ENCODE measurements at places on chromosomes 2 and 18.

DNA sequence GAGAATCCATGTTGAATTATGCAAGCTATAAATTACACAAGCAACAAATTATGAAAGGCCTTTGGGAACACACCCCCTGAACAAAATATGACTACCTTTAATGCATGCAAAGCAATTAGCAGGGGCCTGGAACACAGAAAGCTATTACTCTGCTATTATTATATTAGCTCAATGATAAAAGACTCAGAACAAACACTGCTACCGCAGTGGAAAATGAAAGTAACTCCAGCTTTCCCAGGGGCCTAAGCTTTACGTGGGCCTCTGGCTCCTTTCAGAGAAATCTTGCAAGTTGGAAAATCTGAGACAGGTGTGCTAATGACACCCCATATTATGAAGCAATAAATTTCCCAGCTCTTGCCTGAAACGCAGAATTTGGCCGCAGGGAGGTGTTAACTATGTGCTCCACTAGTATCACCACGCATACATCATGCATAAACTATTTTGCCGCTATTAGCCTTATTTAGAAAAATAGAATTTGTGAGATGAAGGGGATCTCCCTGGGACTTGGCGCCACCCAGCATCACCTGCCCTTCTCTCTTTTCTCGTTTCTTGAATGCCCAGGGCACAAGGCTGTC is 321.6 kb upstream of the LYPD1 start:
- DNase-seq, result no peak

GRCh38 chr18:25125680-25126079 is 226.3 kb downstream of the ZNF521 start:
- DNase-seq, result no peak

DNA sequence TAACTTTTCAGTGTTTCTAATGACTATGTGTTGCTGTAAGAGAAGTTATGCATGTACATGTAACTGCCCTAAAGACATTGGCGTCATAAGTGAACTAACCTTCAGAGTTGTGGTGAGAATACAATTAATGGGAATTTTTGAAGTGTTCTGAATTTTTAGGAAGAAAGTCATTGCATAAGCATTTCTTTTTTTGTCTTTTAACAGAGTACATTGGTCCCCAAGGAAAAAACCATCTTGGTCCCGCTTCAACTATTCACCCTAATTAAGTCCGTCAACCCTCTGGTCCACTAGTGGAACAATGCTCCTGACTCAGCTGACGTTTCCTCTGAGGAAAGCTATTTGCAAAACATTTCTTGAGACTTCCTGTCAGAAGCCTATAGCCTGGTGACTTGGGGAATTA is 41.1 kb upstream of the VIT start:
- no peak for DNase-seq

- no peak for DNase-seq
Observed at GRCh38 chr2:177641331-177641730, 248.8 kb downstream of the AGPS start.

DNA sequence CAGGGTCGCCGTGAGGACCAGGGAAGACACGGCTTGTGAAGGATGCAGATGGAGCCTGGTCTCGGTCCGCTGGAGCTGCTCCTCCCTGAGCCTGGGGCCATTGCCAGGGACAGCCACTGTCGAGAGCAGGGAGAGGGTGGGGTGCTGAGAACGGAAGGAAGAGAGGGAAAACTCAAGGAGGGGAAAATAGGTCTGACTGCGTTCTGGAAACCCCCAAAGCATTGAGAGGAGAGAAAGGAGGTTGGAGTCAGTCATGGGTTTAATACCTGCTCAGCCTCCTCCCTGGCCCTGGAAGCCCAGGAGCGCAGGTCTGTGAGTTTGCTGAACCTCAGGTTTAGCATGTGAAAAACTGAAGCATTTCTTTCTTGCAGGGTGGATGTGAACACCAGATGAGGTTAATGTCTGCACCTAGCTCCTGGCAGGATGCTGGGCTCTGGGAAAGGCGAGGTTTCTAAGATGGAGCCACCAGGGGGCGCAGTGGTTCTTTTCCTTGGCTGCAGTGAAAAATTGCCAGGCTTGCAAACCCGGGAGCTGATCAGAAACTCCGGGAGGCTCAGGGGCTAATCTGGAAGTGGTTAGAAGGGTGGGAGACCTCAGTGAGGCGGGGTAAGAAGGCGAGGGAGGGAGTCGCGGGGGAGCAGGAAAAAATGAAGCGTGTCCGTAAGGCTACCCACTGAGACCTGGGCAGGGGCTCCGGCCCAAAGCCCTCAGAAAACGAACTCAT is 33.6 kb upstream of the RNF149 start:
- DNase-seq, result peak; percentile 57

DNA sequence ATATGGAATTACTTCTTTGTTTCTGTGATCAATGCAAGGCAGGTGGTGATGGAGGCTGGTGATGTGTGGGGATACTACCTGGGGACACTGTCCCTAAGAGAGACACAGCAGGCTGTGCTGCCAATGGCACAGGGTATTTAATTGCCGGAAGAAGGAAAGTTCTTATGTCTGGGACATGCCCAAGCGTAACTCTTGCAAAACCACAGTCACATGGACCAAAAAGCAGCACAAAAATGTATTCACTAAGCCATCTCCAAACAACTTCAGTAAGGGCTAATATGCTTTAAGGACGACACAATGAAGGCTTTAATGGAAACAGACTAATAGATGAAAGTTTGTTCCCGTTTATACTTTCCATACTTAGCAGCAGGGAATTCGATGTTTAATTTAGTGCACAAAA is 49.7 kb upstream of the AP1S3 start:
- no peak for DNase-seq

DNA sequence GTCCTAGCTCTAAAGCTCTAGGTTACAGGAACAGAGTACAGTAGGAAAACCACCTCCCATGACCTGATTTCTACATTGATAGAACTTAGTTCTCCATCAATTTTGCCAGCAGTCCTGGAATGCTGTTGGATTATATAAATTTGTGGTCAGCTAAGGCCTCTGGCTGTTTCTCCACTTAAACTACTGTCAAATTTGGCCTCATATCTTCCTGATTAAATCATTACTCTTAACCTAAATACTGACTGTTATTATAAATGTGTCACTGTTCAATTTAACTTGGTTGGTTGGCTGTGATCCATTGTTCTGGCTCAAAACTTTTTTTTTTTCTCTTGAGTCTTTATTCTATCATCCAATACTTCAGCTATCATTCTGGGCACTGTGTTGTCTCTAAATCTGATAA is 71.2 kb downstream of the TGFA start:
- no peak for DNase-seq

GRCh38 chr18:59265246-59265973 is 7.8 kb downstream of the RAX start:
- DNase-seq, result no peak

DNA sequence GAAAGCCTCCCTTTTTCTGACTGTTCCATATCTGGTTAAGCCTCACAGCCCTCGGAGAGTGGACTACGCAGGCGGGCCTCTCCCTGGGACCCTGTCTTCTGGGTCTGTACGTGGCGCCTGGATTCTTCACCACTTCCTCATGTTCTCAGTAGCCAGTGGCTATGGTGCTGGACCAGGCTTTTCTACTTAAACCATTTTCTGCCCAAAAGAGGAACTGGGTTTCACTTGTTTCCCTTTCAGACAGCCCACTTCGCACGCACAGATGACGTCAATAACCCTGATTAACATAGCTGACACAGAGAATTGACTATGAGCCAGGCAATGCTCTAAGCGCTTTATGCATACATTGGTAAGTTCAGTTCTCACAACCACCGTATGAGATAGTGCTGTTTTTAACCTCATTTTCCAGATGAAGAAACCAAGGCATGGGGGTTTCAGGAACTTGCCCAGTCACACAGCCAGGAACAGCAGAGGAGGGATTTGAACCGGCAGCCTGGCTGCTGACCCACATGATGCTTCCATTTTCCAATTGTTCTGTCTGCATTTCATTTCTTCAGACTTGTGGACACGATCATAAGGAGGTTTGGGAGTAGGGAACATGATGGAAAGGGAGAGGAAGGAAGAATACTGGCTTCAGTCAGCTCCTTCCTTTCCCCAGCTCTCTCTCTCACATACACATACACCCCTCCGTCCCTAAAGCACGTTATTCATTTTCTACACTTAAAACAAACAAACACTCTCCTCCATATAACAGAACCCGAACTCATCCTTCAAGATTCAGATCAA is 41.7 kb downstream of the MYOM1 start:
- no peak for DNase-seq

- no peak for DNase-seq
Observed at GRCh38 chr2:86372641-86373502, 35.4 kb upstream of the REEP1 start.

- DNase-seq, result no peak
Observed at GRCh38 chr2:113238871-113239839, 39.6 kb downstream of the PAX8 start.

GRCh38 chr2:7852546-7852945 is 829.3 kb upstream of the ID2 start:
- no peak for DNase-seq

GRCh38 chr2:16958266-16958665 is 292.6 kb upstream of the CYRIA start:
- no peak for DNase-seq

DNA sequence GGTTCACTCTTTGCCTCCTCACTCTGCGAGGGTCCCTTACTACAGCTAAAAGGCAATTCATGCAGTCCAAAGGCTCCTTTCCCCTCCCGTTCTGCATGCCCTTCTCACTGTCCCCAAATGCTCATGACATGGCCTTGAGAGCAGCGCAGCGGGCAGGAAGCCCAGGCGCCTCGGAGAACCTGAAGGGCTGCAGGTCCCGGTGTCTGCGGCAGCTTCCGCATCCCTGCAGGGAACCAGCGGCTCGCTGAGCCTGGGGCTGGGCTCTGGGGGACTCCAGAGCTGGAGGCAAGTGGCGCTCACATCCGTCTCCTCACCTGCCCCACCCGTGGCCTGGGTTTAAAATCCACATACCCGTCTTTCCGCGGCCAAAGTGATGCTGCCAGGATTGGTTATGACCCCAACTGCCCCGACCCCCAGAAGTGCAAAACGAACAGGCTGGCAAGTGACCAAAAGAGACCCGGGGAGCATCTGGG is 462 bp upstream of the CIDEA start:
- no peak for DNase-seq

- no peak for DNase-seq
Observed at GRCh38 chr18:62933261-62933887, 218.0 kb downstream of the PHLPP1 start.

- DNase-seq, result no peak
Observed at GRCh38 chr18:68041327-68041726, 524.8 kb upstream of the DSEL start.

- DNase-seq, result no peak
Observed at GRCh38 chr2:192515937-192516336, 321.2 kb upstream of the TMEFF2 start.

- DNase-seq, result no peak
Observed at GRCh38 chr18:6886797-6887330, 157.3 kb downstream of the ARHGAP28 start.

- DNase-seq, result no peak
Observed at GRCh38 chr2:42928692-42929545, 136.5 kb upstream of the HAAO start.

- DNase-seq, result no peak
Observed at GRCh38 chr18:45522371-45522770, 92.9 kb upstream of the SLC14A2 start.

- DNase-seq, result no peak
Observed at GRCh38 chr2:216394881-216395280, 17.4 kb upstream of the SMARCAL1 start.

GRCh38 chr18:26262156-26262555 is 35.9 kb downstream of the TAF4B start:
- DNase-seq, result no peak

DNA sequence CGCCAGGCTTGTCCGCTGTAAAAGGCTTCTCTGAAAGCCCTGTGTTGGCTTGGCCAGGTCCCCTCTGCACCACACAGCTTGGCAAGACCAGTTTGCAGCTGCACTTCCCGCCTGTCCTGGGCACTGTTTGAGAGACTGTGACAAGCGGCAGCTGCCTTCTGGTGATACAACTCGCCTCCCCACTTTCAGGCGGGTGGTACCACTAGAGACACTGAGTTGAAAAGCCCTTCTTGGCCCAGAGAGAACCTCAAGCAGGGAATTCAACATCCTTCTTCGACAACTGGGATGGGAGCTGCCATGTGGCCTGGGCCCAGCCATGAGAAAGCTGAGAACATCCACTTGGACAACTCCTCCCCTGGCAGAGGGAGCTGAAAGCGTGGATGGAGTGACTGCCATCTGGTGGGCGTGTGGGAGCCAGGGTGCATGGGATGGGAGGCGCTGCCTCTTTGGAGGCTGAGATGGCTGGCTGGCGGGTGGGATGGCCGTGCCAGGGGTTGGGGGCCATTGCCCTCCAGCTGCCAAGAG is 125.5 kb upstream of the REV1 start:
- no peak for DNase-seq

DNA sequence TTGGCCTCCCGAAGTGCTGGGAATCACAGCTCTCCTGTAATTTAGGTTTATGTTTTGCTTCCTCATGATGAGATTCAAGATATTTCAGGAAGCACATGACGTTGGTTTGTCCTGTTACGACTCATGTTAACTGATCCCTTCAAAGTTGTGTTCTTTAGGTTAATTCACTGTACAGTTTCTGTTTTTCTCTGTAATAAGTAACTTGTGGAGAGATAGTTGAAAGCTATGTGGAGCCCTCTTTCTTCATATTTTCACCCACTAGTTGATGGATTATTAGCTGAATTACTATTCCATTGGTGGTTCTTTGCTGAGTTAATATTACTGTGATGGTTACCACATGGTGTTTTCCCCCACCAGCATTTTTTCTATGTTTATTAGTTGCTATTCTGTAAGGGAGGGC is 18.3 kb upstream of the CHCHD5 start:
- no peak for DNase-seq

GRCh38 chr2:231925303-231926179 is 655 bp downstream of the NPPC start:
- peak; percentile 47 for DNase-seq

DNA sequence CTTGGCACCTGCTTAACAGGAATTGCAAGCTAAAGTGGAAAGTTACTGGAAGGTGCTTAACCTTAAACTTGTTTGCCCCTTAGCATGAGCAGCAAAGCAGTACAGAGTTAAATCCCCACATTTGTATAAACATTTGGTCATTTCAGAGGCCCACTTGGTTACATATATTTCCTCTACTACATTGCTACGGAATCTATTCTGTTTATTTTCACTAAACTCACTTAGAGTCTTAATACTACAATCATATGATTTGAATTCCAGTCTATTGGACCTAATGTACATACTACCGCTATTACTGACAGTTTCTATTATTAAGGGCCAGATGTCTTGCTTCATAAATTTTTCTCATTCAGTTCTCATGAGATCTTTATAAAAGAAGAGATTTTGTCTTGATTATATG is 1294.0 kb downstream of the LRP1B start:
- no peak for DNase-seq

All from activated T-cell treated with anti-CD3 and anti-CD28 coated beads for 4 hours (primary cell).